Stimulated activated CD4-positive, alpha-beta T cell treated with anti-CD3 and anti-CD28 coated beads, TNF-alpha, amount 100 ng/mL, for 24 hours (primary cell): ENCODE measurements at places on chromosomes 5 and 9.

DNA sequence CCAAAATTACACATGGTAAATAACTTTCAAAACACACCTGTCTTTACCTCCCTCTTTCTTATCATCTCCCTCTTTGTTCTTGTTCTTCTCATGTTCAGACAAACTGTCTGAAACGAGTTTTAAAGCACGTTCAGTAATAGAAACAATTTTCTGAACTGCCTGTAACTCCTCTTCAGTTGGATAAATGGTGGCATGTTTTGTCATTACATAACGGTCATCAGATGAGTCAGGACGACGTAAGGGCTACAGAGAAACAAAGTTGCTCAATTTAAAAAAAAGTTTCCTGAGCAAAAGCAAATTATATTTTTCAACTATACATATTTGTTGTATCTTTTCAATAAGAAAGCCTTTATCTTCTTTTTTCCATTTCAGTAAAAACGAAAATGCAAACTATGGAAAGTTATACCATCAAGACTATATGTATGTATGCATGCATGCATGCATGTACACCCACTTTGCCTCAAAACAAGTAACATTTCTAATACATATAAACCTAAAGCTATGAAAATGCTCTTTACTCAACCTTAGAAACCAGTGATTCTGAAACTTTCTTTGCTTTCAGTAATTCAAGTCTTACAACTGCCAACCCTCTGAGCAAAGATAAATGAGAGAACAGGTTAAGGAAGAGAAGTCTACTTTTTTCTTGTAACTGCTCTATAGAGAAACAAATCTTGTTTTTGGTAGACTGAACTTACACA is 56.0 kb downstream of the ZFR start:
- no peak for DNase-seq

DNA sequence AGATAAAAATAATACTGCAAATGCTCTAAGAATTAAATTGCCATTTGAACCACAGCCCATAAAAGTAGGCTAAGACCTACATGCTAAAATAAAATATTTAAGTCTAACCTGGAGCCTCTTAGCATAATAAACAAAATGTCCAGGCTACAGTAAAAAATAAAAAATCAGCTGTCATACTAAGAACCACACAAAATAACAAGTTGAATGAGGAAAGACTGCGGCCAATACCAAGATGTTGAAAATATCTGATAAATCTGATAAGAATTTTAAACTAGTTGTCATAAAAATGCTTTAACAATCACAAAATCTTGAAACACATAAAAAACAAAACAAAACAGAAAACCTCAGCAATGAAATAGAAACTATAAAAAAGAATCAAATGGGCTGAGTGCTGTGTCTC is 336.9 kb upstream of the MSX2 start:
- DNase-seq: no peak

DNA sequence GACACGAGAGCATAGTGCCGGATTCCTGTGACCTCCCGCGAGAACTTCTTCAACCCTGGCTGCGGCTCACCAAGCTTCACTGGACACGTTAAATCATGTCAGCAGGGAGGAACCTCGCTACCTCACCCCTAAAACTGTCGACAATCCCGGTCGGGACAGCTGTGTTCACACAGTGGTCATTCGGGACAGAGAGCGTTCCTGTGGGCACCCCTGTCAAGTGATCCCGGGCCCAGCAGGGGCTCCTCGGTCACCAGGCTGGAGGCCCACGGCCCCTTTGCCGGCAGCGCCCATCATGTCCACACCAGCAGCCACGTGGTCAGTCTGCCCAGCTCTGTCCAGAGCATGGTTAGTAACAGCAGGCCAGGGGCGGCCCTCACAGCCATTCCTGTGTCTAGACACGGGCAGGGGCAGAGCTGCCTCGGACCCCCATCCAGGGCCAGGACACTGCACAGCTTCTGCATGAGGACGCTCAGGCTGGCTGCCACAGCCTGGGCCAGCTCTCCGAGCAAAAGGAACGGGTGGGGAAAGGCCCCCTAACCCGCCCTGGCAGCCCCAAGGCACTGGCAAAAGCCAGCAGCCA is 3.5 kb downstream of the INPP5E start:
- no peak for DNase-seq

GRCh38 chr5:83312663-83313062 is 158.9 kb upstream of the VCAN start:
- no peak for DNase-seq

DNA sequence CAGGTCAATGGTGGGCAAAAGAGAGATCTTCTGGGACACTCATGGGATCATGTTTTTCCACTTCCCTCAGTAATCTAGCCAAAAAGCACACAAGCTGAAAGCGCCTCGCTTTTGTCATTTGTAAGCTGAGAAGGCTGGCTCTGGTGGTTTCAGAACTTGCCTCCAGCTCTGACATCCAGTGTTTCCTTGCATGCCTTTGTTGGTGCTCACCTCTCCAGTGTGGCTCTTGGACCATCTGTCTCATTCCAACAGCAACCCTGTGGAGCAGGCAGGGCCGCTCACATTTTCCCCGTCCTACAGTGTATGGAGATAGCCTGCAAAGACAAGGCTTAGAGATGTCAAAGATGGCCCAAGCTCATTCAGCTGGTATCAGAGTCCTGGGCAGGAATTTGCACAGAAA is 160.8 kb upstream of the KLF4 start:
- DNase-seq: no peak

GRCh38 chr9:26597542-26598149 is 295.0 kb downstream of the CAAP1 start:
- no peak for DNase-seq

DNA sequence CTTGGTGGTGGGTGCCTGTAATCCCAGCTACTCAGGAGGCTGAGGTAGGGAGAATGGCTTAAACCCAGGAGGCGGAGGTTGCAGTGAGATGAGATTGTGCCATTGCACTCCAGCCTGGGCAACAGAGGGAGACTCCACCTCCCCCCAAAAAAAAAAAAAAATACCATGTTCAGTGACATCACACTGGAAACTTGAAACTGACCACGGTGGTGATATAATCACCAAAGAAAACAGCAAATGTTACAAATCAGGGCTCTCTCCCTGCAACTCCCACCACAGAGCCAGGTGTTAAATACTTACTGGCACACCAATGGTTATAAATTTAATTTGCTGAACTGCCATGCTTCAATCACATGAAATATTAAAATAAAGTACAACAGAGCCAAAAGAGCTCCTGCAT is 81.4 kb downstream of the ZNF608 start:
- DNase-seq: no peak

DNA sequence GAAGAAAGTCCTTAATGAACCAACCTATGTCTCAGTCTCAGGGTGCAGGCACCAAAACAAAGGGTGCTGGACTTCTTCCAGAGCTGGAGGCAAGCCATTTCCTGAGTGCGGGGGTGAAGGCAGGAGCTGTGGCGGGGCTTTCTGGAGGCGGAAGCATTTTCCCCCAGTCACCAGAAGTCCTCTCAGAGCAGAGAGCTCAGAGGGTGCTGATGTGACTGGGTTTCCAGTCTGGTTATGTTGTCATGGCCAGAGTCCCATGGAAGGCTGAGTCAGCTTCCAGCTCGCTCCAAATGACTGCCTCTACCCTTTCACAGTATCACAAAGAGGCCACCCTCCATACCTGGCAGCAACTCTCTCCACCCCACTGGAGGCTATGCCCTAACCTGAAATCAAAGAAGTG is 86.0 kb downstream of the TRPC7 start:
- no peak for DNase-seq

- no peak for DNase-seq
These were observed 83.5 kb upstream of the GNAQ start for GRCh38 chr9:78115073-78115472.

GRCh38 chr9:111969061-111969460 is 72.4 kb downstream of the UGCG start:
- no peak for DNase-seq

DNA sequence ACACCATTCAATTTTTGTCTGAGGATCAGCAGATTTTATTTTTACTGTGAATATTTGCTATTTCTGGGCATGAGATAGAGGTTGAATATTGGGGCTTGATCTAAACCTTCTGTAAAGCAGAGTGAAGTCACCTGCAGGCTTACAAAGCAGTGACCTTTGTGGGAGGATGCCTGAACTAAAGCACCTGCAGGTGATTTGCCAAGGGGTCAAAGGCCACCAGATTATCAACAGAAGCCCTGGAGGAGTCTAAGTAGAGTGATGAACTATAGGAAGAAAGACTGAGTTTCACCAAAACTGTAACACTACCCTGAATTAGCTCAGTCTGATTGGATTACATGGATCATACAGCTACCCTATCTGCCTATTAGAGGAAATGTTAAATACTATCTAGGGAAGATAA is 144.3 kb upstream of the PRLR start:
- DNase-seq: no peak

- DNase-seq: no peak
These were observed 76.6 kb downstream of the MAPKAP1 start for GRCh38 chr9:125630436-125630835.

- no peak for DNase-seq
These were observed 26.2 kb upstream of the SNX18 start for GRCh38 chr5:54491326-54491725.

GRCh38 chr9:133942206-133942975 is 49.7 kb downstream of the VAV2 start:
- DNase-seq: no peak

DNA sequence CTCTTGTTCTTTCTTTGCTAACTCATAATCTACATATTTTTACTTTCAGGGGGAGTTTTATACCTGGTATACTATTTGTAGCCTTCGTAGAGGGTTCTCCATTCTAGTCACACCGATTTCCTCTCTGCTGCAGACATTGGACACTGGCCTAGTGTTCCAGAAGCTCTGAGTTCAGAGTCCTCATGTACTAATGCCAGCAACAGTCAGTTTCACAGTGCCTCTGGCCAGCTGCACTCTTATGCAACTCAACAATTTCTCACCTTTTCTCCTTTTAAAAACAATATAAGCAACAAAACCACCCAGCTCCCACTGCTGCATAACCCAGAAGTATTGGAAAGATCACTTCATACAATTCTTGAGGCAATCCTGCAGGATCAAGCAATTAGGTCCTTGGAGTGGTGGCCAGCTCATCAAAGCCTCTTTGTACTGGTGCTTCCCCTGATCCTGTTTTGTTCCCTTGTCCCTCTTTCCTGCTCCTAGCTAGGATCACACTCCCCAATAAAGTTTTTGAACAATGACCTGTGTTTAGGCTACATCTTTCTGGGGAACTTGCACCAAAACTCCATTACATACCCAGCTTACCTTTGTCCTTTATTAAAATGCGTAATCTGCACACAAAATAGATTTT is 98.1 kb upstream of the TUT7 start:
- no peak for DNase-seq

DNA sequence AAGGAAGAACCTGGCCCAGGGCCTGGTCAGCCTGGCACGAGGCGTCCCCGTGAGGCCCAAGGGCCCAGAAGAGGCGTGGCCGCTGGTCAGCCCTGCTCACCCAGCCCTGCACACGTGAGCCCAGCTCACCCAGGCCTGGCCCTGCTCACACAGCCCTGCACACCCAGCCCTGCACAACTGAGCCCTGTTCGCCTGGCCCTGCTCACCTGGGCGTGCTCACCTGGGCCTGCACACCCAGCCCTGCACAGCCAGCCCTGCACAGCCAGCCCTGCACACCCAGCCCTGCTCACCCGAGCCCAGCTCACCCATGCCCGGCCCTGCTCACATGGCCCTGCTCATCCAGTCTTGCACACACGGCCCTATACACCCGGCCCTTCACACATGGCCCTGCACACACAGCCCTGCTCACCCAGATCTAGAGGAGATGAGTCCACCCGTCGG is 2.1 kb downstream of the ZDHHC11 start:
- DNase-seq: no peak

GRCh38 chr5:74903165-74903787 is 37.1 kb upstream of the FAM169A start:
- no peak for DNase-seq

DNA sequence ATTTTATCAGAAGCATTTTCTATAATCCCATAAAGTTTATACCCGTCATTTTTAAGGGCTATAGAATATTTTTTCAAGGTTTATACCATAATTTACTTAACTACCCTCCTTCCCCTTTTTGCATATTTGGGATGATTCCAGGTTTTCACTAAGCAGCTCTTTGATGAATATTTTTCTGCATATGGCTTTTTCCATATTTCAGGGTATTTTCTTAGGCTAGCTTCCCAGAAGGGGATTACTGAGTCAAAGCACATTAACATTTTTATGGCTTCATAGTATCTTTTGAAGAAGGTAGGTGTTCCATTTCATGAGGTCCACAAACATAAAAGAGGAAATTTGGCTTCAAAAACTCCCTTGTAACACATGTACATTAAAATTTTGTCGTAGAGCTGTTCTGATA is 14.6 kb upstream of the COL15A1 start:
- no peak for DNase-seq
